ENCODE measurements at places on chromosomes 2 and 18. TPM values are rescaled to one million over a fixed set of nuclear protein-coding genes. Genes with fewer than 3 reads are reported as not detected.

Gene CLEC4F
- not detected for total RNA-seq

Gene MYOM1
- total RNA-seq, result 661 TPM

Gene TSPYL6
- total RNA-seq, result not detected

Gene LAMA3
- 8.4 TPM for total RNA-seq

Gene POTEJ
- total RNA-seq, result not detected

Gene MYCN
- 7.3 TPM for total RNA-seq

Gene RBM43
- total RNA-seq, result 6.3 TPM

Gene CDH2
- 4.7 TPM for total RNA-seq

Gene ADCYAP1
- under 0.01 TPM for total RNA-seq

Gene POTEF
- total RNA-seq, result not detected

Gene MROH2A
- total RNA-seq, result not detected

Gene PLA2R1
- total RNA-seq, result 2.6 TPM

Gene INPP5D
- 8.4 TPM for total RNA-seq

Gene LGALSL
- 11.5 TPM for total RNA-seq

Gene CCDC178
- not detected for total RNA-seq

Gene CGREF1
- total RNA-seq, result 2.1 TPM

Gene TNS1
- total RNA-seq, result 73.1 TPM

Gene DPP10
- total RNA-seq, result 1.0 TPM

Gene LIMS3
- 1.6 TPM for total RNA-seq

Gene TUBA4A
- total RNA-seq, result 30.8 TPM

Gene B3GNT7
- 0.52 TPM for total RNA-seq

Gene CIB4
- not detected for total RNA-seq

Gene TMEM185B
- total RNA-seq, result 16.7 TPM

Gene ALPI
- not detected for total RNA-seq

Gene MCM6
- total RNA-seq, result 11.0 TPM

Gene FER1L5
- total RNA-seq, result 0.52 TPM

Gene IL1RL2
- total RNA-seq, result not detected

Gene AOX1
- 2.1 TPM for total RNA-seq

Gene C2orf81
- total RNA-seq, result 0.52 TPM

Gene C1QL2
- not detected for total RNA-seq

Gene ALLC
- not detected for total RNA-seq

Gene TDRD15
- total RNA-seq, result not detected

Gene SERPINB8
- 1.0 TPM for total RNA-seq

Gene SLC4A5
- 2.6 TPM for total RNA-seq

Gene CD226
- 1.0 TPM for total RNA-seq

Data from skeletal muscle tissue (tissue), 5 donors.